Activated CD8-positive, alpha-beta T cell treated with anti-CD3 and anti-CD28 coated beads for 36 hours (primary cell): ENCODE measurements at places on chromosomes 13 and 19. TPM values are rescaled to one million over a fixed set of nuclear protein-coding genes. Genes with fewer than 3 reads are reported as not detected.

The SERPINE3 gene
- not detected for total RNA-seq

The CCDC169 gene
- not detected for total RNA-seq

The ZSCAN1 gene
- total RNA-seq, result not detected

The ZNF497 gene
- 1.3 TPM for total RNA-seq

The NLRP11 gene
- total RNA-seq, result 0.14 TPM

The LPAR2 gene
- 28.2 TPM for total RNA-seq

The SWSAP1 gene
- 1.8 TPM for total RNA-seq

The TNFSF9 gene
- total RNA-seq, result 3.0 TPM

The ZNF530 gene
- 7.4 TPM for total RNA-seq

The NTF4 gene
- not detected for total RNA-seq

The RAB3D gene
- 7.0 TPM for total RNA-seq

The SELENOV gene
- total RNA-seq, result not detected

The WTIP gene
- 0.63 TPM for total RNA-seq

The PEAK3 gene
- total RNA-seq, result not detected

The ICAM1 gene
- total RNA-seq, result 35.5 TPM

The EXOC3L2 gene
- total RNA-seq, result not detected

The GRK1 gene
- 0.07 TPM for total RNA-seq

The ZNF600 gene
- total RNA-seq, result 11.7 TPM

The TJP3 gene
- total RNA-seq, result 2.4 TPM
